ENCODE measurements at places on chromosomes 7 and 10. TPM values are rescaled to one million over a fixed set of nuclear protein-coding genes. Genes with fewer than 3 reads are reported as not detected.
A peak's percentile ranks its signal among the peaks of the same experiment; 100 is the strongest.

GRCh38 chr10:47336387-47337134 lies 11.6 kb upstream of the RBP3 start:
- DNase-seq, result no peak

GRCh38 chr7:85659364-85659763 lies 472.5 kb upstream of the SEMA3D start:
- DNase-seq, result no peak

DNA sequence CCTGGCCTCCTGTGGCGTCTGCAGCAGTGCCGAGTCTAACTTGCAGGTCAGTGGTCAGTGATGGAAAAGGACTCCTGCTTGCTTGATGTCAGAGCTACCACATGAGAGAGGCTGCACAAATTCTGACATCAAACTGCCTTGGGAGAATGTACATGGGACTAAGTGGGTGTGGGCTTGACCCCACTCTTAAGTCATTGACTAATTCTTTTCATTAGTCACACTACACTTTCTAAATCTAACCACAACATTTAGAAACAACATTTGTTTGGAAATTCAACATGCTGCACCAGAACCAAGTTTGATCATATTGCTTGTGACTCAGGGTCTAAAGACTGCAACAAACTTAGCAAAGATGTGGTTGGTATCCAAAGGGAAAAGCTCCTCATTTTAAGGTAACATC lies 24.4 kb upstream of the CDC14C start:
- DNase-seq, result no peak

Gene IL6
- not detected for total RNA-seq

Gene GARIN1A
- 1.1 TPM for total RNA-seq

DNA sequence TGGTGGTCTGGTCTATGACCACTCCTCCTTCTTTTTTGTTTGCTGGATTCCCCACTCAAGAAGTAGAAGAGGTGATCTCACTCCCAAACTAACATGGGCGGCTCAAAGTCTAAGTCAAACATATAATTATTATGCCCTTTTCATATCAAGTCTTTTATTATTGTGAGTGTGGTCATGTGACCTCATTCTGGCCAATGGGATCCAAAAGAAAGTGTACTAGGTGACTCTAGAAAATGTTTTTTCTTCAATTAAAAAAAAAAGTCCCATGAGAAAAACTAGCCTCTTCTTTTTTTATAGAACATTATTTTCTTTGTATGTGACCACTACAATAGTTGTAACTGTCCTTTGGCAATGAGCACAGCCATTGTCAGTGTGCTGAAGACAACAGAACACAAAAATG lies 772.7 kb downstream of the KCNMA1 start:
- no peak for DNase-seq

DNA sequence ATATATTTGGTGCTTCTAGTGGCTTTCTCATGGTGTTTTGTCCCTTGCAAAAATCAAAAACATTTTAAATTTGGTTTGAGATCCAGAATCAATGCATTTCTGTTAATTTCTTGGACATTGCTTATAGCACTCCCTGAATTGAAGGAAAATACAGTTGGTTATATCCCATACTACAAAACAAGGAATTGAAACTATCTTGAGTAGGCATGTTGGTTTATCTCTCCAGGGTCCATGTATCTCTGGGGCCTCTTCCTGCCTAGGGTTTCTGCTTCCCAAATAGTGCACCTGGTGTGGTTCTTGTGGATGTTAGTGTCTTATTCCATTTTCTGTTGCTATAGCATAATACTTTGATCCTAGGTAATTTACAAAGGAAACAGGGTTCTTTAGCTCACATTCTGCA lies 212.4 kb downstream of the CAMK1D start:
- DNase-seq, result no peak

DNA sequence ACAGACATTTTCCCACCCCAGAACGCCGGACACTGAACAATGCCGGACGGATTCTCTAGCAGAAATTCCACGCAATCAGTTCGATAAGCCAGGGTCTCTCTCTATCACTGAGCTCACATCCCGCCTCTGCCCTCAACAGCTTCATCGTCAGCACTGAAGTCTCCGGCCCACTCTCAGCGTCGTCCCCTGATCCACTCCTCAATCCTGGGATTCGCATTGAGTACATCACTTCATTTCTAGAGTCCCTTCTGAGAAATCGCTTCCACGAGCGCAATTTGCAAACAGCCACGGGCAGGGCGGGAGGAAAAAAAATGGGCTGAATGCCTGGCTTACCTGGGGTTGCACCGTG lies 365 bp downstream of the YME1L1 start:
- peak; percentile 27 for DNase-seq

Gene CPXM2
- total RNA-seq, result not detected

DNA sequence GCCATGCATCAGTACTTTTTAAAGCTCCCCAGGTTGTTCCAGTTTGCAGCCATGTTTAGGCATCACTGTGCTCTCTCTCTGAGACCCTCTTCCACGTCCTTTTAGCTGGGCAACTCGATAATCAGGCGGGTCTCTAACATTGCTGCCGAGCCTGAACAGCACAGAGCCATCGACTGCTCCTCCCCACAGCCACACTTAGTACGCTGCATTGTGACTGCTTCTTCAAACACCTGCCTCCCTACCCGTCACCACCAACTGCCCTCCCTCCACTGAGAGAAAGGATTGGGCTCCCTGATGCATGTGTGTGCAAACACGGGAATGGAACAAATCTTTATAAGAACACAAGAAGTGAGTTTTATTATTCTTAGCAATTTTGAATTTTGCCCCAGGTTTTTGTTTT lies 11.4 kb upstream of the TACR2 start:
- no peak for DNase-seq

- DNase-seq, result no peak
These were observed 362.0 kb upstream of the NFE2L3 start for GRCh38 chr7:25789701-25790640.
